ENCODE measurements at places on chromosomes 2 and 18.

DNA sequence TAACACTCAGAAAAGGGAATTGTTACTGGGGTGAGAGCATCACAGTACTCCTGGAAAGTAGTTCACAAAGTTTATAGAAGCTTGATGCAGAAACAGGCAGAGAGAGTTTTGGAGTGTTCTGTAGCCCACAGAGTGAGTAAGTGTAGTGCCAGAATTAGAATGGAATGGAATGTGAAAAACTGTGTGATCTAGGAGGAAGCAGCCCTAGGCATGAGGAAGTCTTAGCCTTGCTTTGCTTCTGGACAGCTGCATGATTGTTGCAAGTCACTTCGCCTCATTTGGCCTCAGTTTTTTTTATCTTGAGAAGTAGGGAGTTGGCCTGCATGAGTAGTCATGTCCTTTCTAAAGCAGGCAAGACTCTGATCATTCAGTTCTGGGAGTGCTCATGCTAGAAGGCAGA lies 10.9 kb downstream of the SERPINB12 start:
- DNase-seq = no peak

DNA sequence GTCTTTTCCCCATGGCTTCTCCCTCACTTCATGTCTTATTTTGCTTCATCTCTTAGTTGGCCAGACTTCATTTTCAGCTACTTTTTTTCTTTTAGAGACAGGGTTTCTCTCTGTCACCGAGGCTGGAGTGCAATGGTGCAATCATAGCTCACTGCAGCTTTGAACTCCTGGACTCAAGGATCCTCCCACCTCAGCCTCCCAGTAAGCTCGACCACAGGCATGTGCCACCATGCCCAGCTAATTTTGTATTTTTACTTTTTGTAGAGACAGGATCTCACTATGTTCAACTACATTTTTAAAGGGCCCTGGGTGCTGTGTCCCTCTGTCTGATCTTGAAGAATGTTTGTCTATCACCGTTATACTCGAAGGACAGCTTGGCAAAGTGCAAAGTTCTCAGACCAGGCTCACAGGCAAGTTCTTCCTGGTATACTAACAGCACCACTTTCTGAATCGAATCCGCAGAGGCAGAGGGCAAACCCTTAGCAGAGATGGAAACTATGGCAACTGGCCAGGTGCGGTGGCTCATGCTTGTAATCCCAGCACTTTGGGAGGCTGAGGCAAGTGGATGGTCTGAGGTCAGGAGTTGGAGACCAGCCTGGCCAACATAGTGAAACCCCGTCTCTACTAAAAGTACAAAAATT lies 60.9 kb downstream of the SOWAHC start:
- no peak for DNase-seq

- DNase-seq = no peak
Measured at GRCh38 chr2:68589963-68590362, 53.4 kb upstream of the PROKR1 start.

DNA sequence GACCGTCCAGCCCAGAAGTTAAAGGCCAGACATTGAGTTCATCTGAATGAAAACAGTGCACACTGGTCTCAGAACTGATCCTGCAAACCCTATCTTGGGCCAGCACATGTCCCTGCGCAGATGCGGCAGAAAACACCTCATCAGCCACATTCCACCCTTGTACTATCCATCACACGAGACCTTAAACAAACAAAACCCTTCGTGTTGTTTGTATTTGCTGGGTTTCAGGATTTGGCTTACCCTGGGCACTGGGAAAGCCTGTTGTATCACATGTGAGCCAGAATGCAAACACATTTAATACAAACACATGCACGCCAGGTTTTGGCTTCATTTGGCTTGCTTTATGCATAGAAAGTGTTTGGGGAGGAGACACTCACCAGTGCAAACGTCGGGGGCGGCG lies 12.5 kb downstream of the WIPF1 start:
- no peak for DNase-seq

DNA sequence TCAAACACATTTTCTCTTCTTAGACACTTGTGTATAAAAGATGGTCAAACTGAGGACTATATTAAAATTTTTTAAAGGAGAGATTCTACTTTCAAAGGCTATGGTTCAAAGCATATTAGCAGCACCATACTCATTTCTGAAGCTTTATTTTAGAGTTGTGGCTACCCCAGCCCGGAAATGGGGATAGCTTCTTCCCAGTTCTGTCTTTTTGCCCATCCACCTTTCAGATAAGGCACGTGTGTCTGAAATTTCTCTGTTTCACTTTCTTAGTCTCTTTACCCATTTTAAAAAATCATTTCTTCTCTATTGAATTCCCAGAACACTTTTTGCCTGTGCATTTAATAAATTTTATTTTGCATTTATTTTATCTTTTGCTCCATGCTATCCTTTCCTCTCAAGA lies 431.5 kb downstream of the RNF144A start:
- no peak for DNase-seq

- no peak for DNase-seq
Measured at GRCh38 chr18:58168993-58169392, 125.0 kb downstream of the NEDD4L start.

- no peak for DNase-seq
Measured at GRCh38 chr2:174544156-174544555, 53.4 kb downstream of the WIPF1 start.

DNA sequence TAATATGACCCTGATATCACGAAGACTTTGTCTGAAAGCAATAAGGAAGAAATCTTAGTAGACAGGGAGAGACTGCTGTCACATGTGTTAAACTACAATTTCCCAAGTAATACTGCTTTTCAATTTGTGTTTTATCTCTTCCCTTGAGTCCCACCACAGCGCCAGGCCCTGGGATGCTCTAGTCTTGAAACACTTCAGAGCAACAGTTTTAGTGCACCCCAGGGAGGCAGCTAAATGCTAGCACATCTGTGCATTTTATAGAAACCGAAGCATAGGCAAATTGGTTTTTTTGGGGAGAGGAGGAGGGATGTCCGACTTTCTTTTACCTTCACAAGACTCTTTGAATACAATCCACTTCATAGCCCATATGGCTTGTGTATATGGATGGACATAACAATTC lies 550.0 kb upstream of the SYT4 start:
- no peak for DNase-seq

DNA sequence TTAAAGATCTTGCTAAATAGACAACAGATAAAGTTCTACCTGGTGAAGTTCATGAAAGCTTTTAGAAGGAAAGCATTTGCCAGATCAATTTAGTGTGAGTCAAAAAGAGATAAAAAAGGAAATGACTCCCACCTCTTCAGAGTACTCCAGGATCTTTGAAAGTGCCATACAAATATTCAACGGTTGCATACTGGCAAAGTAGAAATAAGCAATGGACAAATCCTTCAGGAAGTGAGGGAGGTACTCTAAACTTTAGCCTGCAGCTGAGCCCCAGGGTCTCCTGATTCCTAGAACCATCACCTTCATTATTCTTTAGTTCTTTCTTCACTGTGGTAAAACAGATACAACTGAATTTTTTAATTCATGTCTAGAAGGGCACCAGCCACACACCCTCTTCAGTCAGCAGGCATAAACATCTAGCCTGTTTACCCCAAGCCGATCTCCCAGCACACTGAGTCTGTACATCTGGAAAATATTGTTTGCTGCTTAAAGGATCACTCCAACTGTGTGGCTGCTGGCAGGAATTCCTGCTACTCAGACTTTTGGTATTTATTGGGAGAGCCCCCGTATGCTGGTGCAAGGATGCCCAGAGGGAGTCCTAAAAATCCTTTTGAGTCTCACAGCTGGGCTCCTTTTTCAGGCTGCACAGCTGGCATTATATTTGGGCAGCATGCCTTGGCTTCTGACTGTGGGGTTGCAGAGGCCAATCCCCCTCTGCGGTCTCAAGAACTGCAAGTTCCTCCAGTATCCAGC lies 72.3 kb upstream of the SESTD1 start:
- no peak for DNase-seq

DNA sequence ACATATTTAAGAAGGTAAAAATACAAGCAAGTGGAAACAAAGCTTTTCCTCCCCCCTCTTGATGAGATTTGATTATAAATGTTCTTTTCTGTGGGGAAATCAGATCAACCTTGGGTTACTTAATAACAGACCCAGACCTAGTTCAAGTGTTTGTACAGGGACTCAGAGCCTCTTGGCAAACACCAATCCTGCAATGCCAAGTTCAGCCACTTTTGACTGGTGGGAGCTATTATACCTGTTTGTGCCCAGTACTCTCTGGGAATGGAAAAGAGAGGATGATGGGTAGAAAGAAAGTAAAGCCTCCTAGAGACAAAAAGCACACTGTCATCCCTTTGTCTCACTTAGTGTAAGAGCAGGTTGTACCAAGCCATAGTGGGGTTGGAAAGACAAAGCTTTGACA lies 63.8 kb upstream of the EPHA4 start:
- DNase-seq = no peak
